ENCODE measurements at places on chromosomes 7 and 10.

- DNase-seq, result no peak
These were observed 4.7 kb upstream of the HBP1 start for GRCh38 chr7:107164092-107164491.

GRCh38 chr10:46218921-46219320, 67.9 kb upstream of the ANTXRL start:
- DNase-seq, result no peak

DNA sequence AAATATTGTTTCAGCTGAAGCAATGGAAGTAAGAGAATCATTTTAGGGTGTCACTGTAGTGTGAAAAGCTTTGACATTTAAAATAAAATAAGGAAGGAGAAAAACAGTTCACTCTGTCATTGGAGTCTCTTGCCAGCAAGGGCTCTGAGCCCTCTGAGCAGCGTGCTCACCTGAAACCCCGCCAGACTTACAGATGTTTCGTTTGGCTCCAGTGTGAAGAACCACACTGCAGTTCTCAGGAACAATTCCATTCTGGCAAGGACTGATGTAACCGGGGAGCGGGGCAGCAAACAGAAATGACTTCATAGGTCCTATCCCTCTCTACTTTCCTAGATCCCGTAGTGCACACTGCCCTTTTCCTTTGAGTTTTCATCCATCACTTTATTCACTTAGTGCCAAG, 164.3 kb downstream of the CELF2 start:
- DNase-seq, result no peak

DNA sequence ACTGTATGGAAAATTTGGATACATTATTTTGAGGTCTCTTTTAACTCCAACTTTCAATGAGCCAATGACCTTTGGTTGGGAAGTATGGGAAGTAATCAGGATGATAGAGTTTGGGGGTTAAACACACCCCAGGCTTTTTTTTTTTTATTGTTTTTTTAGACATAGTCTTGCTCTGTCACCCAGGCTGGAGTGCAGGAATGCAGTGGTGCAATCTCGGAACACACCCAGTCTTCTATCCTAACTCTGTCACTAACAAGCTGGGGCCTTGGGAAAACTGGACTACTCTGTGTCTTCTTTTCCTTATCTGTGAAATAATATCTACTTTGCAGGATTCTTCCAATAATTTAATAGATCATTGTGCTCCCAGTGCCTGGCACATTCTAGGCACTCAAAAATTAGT, 37.6 kb upstream of the AGBL3 start:
- DNase-seq, result no peak

DNA sequence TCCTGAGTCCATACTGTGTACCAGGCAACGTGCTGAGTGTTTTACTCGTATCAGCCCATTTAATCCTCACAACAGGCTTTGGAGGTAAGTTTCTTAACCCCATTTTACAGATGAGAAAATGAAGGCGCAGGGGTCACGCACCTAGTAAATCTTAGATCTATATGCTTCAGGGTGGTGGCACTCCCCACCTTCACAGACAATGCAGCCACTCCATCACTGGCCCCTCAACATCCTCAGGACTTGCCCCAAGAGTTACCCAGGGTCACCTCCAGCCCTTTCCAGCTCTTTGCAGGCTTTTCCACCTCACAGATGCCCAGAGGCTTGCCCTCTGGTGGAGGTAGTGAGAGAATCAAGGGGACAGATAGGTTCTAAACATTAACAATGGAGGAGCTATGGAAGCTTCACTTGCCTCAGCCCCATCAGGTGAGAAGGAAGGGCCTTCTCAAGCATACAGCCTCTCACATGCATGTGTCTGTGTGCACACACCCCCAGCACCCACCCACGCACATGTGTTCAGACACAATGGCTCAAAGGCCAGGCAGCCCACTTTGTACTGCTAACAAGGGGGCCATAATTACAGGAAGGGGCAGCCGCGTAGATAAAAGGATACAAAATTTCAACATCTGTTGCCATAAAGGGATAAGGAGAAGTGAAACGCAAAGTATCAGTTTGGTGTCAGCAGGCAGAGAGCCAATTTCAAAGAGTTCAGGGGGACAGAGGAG, 29.1 kb downstream of the DPCD start:
- peak; percentile 36 for DNase-seq

DNA sequence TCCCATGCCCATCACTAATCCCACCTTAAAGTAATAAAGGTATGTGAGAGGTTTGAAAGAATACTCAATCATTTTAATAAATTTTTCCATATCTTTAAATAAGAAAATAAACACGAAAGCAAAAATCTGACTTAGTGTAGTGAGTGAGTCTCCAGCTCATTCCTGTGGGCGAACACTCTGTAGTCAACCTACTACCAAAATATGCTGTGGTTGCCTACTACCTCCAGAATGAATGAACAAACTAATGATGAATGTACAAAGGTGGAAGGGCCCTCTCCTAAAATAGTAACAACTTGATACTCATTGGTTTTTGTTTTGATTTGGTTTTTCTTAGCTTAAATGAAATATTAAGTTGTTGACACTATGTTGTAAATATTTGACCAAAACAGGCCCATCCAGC, 195.5 kb upstream of the HPS1 start:
- no peak for DNase-seq

DNA sequence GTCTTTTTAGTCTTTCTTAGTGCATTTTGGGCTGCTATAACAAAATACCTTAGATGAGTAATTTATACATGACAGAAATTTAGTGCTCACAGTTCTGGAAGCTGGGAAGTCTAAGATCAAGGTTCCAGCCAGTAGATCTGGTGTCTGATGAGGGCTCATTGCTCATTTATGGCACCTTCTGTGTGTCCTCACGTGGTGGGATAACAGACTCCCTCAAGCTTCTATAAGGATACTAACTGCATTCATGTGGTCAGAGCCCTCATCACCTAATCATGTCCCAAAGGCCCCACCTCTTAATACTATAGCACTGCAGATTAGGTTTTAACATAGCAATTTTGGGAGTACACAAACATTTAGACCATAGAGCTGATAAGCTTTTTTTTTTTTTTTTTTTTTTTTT, 80.4 kb downstream of the ZNRF2 start:
- DNase-seq, result no peak

DNA sequence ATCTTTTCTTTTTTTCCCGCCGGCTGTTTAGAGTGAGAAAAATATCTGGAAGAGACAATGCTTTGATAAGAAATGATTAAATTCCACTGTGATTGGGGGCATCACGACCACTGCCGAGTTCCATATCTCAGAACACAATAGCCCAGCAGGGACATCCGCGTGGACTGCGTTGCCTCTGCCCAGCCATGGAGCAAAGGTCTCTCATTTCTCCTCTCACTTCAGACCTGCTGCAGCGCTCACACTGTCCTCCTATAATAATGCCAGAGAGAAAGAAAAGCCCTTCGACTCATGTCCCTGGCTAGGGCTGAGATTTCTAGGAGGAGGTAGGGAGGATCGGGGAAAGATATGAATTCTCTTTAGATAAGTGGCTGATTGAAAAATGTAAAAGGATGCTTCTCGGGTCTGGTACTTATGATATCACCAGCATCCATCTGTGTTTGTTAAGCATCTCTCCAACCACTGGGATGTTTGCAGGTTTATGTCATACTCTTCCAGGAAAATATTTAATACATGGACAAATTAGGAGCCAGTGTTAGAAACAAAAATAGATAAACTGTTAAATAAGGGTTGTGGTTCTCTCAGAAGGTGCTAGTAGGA, 472.9 kb upstream of the AKR1E2 start:
- DNase-seq, result no peak

- DNase-seq, result no peak
These were observed 64.8 kb downstream of the THSD7A start for GRCh38 chr7:11767148-11767547.

DNA sequence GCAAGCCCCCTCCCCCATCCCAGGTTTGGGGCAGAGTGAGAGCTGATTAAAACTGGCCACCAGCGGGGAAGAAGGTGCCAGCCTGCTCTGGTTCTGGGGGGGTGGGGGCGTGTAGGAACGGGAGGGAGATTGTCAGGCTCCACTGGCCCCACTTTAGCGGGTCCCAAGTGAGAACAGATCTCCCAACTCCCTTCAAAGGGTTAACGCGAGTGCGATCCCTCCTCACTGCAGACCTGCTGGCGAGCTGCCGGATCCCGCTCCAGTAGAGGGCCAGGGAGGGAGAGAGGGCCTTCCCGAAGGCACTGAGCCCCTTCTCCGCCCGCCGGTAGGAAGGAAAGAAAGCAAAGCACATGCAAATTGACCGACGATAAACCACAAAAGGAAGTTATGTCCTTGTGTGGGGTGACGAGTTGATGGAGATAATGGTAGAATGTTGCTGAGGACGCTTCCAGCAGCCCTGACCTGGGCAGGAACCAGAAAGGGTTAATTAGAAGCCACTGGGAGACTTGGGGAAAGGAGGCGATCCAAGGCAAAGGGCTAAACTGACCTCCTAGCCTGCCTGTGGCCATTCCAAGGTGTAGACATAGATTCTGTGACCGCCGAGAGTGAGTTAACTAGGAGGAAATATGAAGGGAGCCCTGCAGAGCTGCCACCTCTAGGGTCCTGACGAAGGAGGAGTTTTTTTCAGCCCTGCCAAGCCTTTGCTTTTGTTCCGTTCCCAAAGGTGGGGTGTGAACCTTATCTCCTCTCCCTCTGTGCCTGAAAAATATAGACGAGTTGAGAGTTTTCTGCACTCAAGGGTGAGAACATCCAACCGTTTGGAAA, 1.5 kb downstream of the NRG3 start:
- DNase-seq, result no peak

- no peak for DNase-seq
These were observed 25.7 kb upstream of the TRIM56 start for GRCh38 chr7:101059620-101059942.

- DNase-seq, result no peak
These were observed 567.3 kb downstream of the AUTS2 start for GRCh38 chr7:70165477-70166170.

DNA sequence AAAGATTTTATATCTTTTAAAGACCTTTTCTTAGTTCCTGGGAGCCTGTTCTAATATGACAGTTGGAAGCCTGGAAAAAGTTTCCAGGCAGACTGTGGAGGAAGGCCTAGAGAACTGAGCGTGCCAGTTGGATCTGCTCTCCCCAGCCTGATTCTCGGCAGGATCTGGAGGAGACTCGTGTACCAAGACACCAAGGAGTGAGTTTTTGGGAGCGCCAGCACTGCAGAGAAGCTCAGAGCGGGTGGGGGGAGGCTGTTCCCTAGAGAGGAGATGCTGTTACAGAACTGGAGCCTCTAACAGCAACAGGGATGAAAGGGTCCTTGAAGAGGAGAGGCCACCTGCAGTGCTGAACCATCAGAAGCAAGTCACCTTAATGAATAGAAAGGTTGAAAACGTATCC, 52.9 kb downstream of the LYZL2 start:
- no peak for DNase-seq

GRCh38 chr7:116706668-116707126, 34.7 kb downstream of the MET start:
- DNase-seq, result no peak
